ENCODE measurements at places on chromosomes 6 and 20. TPM values are rescaled to one million over a fixed set of nuclear protein-coding genes. Genes with fewer than 3 reads are reported as not detected.

Gene TRAPPC3L
- not detected for total RNA-seq

Gene CLVS2
- under 0.01 TPM for total RNA-seq

Gene SMLR1
- total RNA-seq = not detected

Gene COL12A1
- 539 TPM for total RNA-seq

Gene GHRH
- total RNA-seq = not detected

Gene PFDN4
- 67.2 TPM for total RNA-seq

Gene LTB
- total RNA-seq = not detected

Gene KCNK16
- not detected for total RNA-seq

Gene MOG
- total RNA-seq = not detected

- DNase-seq = no peak
- no peaks in the 10 kb centered on the region for H3K27me3 ChIP-seq
- H3K36me3 ChIP-seq = no peaks in the 10 kb centered on the region
- H3K4me1 ChIP-seq = no peaks in the 10 kb centered on the region
Observed at GRCh38 chr6:156256161-156256560, 521.0 kb upstream of the ARID1B start.

GRCh38 chr6:104182811-104183210, 676.9 kb downstream of the HACE1 start:
- no peak overlapping the region for H3K27ac ChIP-seq
- no peaks in the 10 kb centered on the region for H3K27me3 ChIP-seq
- no peak overlapping the region for H3K4me3 ChIP-seq
- no peak for DNase-seq
- no peaks in the 10 kb centered on the region for H3K4me1 ChIP-seq

DNA sequence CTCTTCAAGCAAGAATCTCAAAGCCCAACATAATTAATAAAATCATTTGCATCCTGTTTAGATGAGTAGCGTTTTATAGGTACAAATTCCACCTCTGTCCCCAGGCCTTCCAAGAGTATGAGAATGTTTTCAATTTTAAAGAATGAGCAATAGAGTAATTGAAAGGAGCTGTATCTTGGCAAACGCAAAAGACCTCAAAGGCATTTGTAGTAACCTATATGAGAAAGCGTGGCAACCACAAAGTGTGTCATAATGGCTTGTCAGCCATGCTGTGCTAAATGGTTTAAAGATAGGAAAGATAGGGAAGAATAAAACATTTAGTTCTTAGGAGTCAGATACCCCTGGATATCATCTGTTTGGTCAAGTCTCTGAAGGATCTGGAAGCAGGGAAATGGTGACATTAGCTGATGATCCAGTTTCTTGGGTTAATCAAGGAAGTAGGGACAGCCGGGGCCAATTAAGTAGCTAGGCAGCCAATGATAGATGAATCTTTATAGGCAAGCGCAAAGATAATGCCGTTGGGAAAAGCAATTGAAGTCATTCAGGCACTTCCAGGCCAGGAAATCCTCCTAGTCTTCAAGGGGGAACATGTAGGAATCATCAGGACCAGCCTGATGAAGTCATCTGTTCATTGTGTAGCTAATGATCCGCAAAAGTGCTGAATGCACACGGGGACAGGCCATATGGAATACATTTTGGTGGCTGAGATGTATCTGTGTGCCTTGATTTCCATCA, 71.5 kb upstream of the ISM1 start:
- no peak for DNase-seq
- no peaks in the 10 kb centered on the region for H3K27me3 ChIP-seq
- H3K36me3 ChIP-seq = no peaks in the 10 kb centered on the region
- no peak overlapping the region for H3K4me3 ChIP-seq
- H3K4me1 ChIP-seq = no peaks in the 10 kb centered on the region

GRCh38 chr6:152404086-152404857, 232.9 kb downstream of the SYNE1 start:
- DNase-seq = no peak
- no peaks in the 10 kb centered on the region for H3K36me3 ChIP-seq
- H3K27ac ChIP-seq = no peak overlapping the region
- no peak overlapping the region for H3K4me3 ChIP-seq
- no peaks in the 10 kb centered on the region for H3K4me1 ChIP-seq
- H3K27me3 ChIP-seq = no peaks in the 10 kb centered on the region

DNA sequence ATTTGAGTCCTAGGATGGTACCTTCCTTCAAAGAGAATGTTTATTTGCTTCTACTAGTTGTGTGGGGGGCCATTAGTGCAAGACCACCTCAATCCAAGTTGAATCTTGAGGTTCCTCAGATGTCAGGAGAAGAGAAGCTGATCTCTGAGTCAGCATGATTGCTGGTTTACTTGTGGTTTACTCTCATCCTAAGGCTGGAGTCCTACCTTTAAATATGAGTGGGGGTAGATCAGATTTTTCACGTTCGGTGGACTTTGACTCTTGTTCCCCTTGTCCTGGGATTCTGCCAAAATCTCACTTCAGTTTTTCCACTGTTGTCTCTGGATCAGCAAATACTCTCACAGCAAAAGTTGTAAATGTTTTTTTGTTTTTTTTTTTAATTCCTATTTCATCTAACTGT, 84.6 kb upstream of the F13A1 start:
- H3K4me3 ChIP-seq = no peak overlapping the region
- no peak for DNase-seq
- no peak overlapping the region for H3K27ac ChIP-seq
- H3K36me3 ChIP-seq = no peaks in the 10 kb centered on the region
- H3K27me3 ChIP-seq = no peaks in the 10 kb centered on the region

DNA sequence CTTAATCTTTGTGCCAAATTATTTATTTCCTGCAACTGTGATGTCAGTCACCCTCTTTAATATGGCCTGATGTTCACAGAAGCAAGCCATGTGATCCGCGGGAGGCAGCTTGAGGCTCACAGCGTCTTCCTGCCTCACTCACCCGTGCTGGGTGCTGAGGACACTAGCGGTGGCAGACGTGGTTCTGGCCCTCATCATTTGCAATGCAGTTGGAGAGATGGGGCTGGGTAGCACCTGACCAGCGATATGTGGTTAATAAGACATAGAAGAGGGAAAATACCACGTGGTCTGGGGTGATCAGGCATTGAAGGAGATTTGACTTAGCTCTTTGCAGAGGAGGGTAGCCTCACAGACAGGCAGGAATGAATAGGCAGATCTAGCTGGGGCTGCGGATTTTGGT, 264.7 kb downstream of the TMEM242 start:
- no peak for DNase-seq
- H3K27ac ChIP-seq = no peak overlapping the region
- no peaks in the 10 kb centered on the region for H3K36me3 ChIP-seq
- H3K27me3 ChIP-seq = no peaks in the 10 kb centered on the region
- H3K4me3 ChIP-seq = no peak overlapping the region
- no peaks in the 10 kb centered on the region for H3K4me1 ChIP-seq

DNA sequence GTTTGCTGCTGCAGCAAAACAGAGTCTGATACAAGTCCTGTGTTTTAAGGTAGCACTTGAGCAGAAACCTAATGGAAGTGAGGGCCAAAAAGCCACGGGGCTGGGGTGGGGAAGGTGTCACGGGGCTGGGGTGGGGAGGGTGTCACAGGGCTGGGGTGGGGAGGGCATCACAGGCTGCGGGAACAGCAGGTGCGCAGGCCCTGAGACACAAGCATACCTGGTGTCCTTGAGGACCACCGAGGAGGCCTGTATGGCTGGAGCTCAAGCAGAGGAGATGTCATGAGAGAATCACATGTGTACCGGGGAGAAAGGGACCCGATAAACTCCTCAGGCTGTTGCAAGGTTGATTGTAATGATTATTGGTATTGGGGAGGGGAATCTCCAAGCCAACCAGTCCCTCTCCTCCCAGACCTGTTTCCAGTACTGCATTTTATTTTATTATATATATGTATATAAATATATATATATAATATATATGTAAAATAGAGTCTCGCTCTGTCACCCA, 13.6 kb upstream of the SPO11 start:
- no peak overlapping the region for H3K4me3 ChIP-seq
- H3K4me1 ChIP-seq = no peaks in the 10 kb centered on the region
- H3K36me3 ChIP-seq = no peaks in the 10 kb centered on the region
- DNase-seq = no peak
- no peak overlapping the region for H3K27ac ChIP-seq

DNA sequence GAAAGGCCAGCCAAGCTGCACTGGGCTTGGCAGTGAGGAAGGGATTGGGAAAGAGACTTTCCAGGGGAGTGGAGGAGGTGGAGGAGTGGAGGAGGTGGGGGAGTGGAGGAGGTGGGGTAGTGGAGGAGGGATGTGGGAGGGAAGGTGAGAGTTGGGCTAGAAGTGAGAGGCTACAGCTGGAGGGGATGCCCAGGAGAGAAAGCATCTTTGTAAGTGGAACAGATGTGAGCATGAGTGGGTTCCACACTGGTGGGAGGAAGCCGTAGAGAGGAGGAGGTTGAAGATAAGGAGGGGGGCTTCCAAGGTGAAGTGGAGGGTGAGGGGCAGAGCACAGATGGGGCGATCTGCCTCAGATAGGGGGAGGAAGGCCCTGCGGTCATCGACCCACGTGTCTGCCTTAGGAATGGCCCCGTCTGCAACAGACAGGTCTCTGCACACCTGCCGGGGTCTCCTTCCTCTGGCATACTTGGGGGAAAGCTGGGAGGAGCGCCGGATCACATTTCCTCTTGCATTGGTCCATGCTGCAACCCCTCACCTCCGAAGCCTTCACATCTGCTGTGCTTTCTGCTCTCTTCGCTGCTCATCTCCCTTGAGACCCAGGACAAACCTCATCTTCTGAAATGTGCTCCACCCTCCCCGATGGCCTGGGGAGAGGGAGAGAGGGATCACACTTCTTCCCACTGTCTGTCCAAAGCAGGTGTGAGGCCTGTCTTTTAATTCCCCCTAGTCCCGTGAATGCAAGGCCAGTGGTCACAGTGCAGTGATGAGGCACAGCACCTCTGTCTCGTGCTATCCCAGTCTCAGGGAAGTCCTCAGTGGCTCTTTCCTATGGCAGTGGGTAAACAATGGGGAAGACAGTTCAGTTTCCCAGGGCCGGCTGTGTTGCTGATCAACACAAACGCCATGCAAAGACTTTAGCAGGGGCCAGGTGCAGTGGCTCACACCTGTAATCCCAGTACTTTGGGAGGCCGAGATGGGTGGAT, 48.6 kb upstream of the SNX9 start:
- H3K4me3 ChIP-seq = no peak overlapping the region
- H3K36me3 ChIP-seq = no peaks in the 10 kb centered on the region
- DNase-seq = no peak
- H3K27ac ChIP-seq = no peak overlapping the region
- H3K27me3 ChIP-seq = no peaks in the 10 kb centered on the region
- no peaks in the 10 kb centered on the region for H3K4me1 ChIP-seq

DNA sequence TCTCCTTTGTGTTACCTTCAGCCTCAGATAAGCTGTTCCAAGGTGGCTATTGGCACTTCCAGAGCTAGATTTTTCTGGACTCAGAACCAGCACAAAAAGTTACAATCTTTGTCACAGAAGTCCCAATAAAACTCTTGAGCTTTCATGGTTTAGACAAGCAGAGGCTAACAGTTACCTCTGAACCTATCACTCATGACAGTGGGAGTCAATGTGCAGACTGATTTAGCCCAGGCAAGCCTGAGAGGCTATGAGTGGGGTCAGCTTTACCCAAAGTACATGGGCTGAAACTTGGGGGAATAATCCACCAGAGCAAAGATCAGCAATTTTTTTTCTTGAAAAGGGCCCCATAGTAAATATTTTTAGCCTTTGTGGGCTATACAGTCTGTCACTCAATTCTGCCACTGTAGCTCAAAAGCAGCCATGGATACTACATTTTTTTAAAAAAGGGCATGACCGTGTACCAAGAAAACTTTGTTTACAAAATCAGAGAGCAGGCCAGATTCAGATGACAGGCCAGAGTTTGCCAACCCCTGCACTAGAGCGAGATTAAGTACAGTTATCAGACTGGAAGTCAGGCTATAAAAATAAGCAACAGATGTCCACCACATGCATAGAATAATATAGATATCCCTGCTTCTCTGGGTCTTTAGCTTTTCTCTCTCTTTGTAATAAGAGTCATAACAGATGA, 20.0 kb downstream of the CCN2 start:
- H3K4me3 ChIP-seq = no peak overlapping the region
- no peaks in the 10 kb centered on the region for H3K4me1 ChIP-seq
- no peaks in the 10 kb centered on the region for H3K27me3 ChIP-seq
- no peak for DNase-seq
- H3K36me3 ChIP-seq = no peaks in the 10 kb centered on the region

DNA sequence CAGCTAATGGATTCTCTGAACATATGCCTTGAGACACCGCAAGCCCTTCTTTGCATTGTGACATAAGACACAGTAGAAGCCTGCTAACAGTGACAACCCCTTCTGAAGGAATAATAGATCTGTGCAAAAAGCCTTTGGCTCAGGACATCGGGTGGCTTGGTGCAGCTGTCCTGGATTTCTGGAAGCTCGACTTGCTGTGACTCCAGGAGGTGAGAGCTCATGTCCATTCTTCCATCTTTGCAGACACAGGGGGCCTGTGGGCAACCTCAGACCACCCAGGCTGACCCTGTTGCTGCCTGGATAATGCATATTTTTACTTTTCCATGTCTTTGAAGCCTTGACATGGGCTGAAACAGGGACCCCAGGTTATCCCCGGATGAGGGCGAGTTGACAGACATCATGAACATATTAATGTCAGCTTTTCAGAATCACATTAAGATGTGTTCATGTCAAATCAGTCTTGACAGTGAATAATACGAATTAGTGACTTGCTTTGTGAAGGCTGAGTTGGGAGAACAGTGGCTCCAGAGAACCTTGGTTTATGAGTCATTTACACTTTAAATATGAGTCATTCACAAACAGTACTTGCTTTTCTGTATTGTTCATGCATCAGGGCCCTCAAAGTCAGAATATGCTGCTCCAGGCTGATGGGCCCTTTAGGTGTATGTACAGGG, 66.8 kb upstream of the IYD start:
- no peaks in the 10 kb centered on the region for H3K36me3 ChIP-seq
- no peak overlapping the region for H3K4me3 ChIP-seq
- no peak for DNase-seq
- no peak overlapping the region for H3K27ac ChIP-seq
- no peaks in the 10 kb centered on the region for H3K27me3 ChIP-seq

GRCh38 chr6:126038234-126038633, 51.9 kb downstream of the TRMT11 start:
- no peak overlapping the region for H3K27ac ChIP-seq
- no peaks in the 10 kb centered on the region for H3K27me3 ChIP-seq
- H3K36me3 ChIP-seq = no peaks in the 10 kb centered on the region
- no peak overlapping the region for H3K4me3 ChIP-seq
- DNase-seq = no peak

- H3K4me3 ChIP-seq = peak within 1 kb of the TSS; percentile 88
- peak; percentile 36 for DNase-seq
- H3K27me3 ChIP-seq = no peaks in the 10 kb centered on the region
- H3K4me1 ChIP-seq = peaks cover 62% of the 10 kb centered on the region
- peaks cover 29% of the 10 kb centered on the region for H3K36me3 ChIP-seq
Observed at GRCh38 chr6:33313709-33314514, at the start of gene TAPBP. TSS of gene TAPBP (minus strand) at chr6:33314078. CDS start at chr6:33314041, 37 bp downstream.

GRCh38 chr6:19067165-19067564, 680.0 kb downstream of the RNF144B start:
- no peaks in the 10 kb centered on the region for H3K27me3 ChIP-seq
- H3K36me3 ChIP-seq = no peaks in the 10 kb centered on the region
- no peak overlapping the region for H3K4me3 ChIP-seq
- H3K27ac ChIP-seq = no peak overlapping the region
- H3K4me1 ChIP-seq = no peaks in the 10 kb centered on the region

Data from tibial nerve (tissue), 4 donors.